ENCODE measurements at places on chromosomes 1 and 21.
A peak's percentile ranks its signal among the peaks of the same experiment; 100 is the strongest.

- H3K4me3 ChIP-seq = no peak overlapping the region
- H3K36me3 ChIP-seq = no peaks in the 10 kb centered on the region
- DNase-seq = no peak
- H3K4me1 ChIP-seq = no peaks in the 10 kb centered on the region
- H3K27ac ChIP-seq = no peak overlapping the region
- H3K27me3 ChIP-seq = no peaks in the 10 kb centered on the region
Measured at GRCh38 chr1:86356247-86356646, 39.9 kb downstream of the ODF2L start.

DNA sequence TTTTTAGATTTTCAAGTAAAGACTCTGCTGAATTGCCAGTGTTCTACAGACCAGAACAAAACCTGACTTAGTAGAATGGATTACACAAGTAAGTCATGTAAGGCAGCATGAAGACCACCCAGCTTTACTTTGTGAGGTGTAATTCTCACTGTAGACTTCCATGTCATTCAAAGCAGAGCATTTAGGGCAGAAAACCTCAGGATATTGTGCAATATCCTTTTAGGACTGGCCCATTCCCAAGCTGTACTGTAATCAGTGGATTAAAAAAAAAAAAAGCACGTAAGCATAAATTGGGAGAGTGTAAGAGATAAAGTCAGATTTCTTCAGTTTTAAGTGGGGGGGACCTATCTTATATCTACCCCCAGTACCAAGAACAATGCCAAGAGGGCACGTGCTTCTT, 380.5 kb upstream of the PRMT6 start:
- H3K4me1 ChIP-seq = no peaks in the 10 kb centered on the region
- H3K27ac ChIP-seq = no peak overlapping the region
- DNase-seq = no peak
- H3K36me3 ChIP-seq = no peaks in the 10 kb centered on the region
- no peak overlapping the region for H3K4me3 ChIP-seq
- no peaks in the 10 kb centered on the region for H3K27me3 ChIP-seq

DNA sequence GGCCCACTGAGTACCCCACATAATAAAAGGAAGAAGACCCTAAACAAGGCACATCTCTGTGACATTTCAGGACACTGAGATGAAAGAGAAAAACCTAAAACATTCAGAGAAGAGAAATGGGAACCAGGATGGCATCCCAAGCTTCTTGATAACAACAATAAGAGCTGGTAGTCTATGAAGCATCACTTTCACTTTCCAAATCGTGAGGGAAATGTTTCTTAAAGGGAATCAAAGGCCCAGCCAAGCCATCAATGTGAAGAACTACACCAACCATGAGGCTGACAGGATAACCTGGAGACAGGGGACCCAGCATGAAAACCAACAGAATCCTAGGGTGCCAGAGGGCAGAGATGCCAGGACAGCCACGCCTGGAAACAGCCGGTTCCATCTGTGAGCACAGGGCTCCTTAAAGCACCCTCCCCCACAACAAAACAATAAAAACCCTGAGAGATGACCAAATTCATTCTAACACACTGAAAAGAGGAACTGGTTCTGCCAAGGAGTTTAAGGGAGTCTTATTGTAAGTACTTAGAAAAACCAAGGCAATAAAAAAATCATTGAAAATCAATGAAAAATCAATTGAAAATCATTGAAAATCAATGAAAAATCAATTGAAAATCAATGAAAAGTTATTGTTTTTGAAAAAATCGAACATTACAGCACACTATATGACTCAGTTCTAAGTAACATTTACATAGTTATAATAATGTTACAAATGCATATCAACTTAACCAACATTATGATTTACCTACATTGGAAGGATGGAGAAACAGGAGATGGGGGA, 141.5 kb upstream of the ERG start:
- DNase-seq = no peak
- no peaks in the 10 kb centered on the region for H3K36me3 ChIP-seq
- no peaks in the 10 kb centered on the region for H3K27me3 ChIP-seq
- no peak overlapping the region for H3K4me3 ChIP-seq

- H3K4me3 ChIP-seq = no peak overlapping the region
- no peaks in the 10 kb centered on the region for H3K27me3 ChIP-seq
- no peaks in the 10 kb centered on the region for H3K4me1 ChIP-seq
- DNase-seq = peak; percentile 10
Measured at GRCh38 chr1:109759513-109760334, 4.0 kb downstream of the EPS8L3 start.

DNA sequence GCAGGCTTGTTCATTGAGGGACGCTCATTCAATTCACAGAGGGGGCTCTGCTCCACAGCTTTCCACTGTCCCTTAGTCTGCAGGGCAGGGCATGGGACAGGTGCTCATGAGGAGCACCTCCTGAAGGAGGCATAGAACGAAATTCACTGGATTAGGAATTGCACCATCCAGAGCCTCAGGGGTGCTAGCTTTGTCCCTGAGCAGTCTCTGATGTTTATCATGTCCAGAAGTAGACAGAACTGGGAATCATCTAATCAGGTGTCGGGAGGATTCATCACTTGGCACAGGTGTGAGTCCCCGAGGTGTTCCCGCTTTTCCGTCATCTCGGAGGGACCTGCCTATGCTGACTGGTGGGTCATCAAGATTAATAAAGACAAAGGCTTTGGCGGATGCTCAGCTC, 321.4 kb downstream of the AJAP1 start:
- H3K27ac ChIP-seq = no peak overlapping the region

GRCh38 chr1:36070349-36070748, 13.5 kb upstream of the TEKT2 start:
- no peaks in the 10 kb centered on the region for H3K4me1 ChIP-seq
- no peaks in the 10 kb centered on the region for H3K36me3 ChIP-seq
- H3K27me3 ChIP-seq = no peaks in the 10 kb centered on the region
- no peak overlapping the region for H3K27ac ChIP-seq
- DNase-seq = no peak
- H3K4me3 ChIP-seq = no peak overlapping the region

DNA sequence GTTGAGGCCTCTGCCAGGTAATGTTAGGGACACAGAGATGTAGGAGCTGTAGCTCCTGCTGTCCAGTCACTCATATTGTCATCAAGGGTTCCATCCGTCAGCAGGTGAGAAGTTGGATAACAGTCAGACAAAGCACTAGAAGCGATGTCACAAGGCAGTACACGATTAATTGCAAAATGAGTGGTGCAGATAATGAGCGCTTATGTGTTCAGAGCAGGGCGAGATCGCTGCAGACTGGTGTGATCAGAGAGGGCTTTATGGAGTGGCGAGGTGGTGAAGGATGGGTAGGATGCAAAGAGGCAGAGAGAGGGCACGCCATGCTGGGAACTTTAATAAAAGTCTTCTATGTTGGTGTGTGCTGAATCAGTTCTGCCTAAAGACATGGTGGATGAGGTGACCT, 8.8 kb downstream of the TMCC2 start:
- H3K27ac ChIP-seq = no peak overlapping the region
- H3K36me3 ChIP-seq = no peaks in the 10 kb centered on the region
- DNase-seq = no peak

DNA sequence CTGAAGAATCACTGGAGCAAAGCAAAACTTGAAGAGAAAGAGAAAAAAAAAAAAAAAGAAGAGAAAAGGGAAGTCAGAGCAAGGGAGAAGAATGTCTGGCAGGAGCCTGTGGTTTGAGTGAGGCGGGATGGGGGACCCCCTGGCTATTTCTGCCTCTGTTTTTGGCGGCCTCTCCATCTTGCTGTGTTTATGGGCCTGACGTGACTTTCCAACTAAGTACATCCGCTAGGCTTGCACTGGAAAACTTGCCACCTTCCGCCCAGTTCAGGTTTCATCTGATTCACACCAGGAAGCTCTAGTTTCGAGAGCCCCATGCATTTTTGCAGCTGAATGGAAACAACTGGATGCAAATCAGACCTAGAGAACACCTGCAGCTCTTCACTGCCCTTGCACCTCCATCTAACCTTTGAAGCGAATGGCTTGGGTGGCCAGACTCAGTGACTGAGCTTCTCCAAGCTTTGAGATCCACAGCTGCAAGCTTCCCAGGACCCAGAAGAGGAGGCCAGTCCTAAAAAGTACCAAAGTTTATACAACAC, 28.0 kb downstream of the TBX15 start:
- no peak overlapping the region for H3K27ac ChIP-seq
- DNase-seq = no peak
- no peaks in the 10 kb centered on the region for H3K4me1 ChIP-seq
- no peaks in the 10 kb centered on the region for H3K36me3 ChIP-seq
- no peaks in the 10 kb centered on the region for H3K27me3 ChIP-seq

DNA sequence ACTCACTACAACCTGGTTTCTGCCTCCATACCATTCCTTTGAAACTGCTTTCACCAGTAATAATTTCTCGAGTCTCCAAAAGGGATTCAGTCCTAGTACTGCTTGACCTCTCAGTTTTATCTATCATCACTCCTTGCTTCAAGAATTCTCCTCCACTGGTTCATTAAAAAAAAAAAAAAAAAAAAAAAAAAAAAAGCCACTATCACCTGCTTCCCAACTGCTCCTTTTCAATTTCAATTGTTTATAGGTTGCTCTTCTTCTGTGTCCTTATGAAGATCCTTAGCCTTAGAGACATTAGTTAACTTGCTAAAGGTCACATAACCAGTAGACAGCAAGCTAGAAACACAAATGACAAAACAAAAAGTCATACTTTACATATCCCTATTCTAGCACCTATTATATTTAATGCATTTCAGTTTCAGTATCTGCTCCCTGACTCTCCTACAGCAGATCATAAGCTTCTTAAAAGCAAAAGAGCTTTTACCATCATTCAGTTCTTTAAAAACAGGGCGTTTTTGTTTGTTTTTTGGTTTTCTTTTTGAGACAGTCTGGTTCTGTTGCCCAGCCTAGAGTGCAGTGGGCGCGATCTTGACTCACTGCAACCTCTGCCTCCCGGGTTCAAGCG, 7.1 kb downstream of the NRDC start:
- no peaks in the 10 kb centered on the region for H3K4me1 ChIP-seq
- H3K36me3 ChIP-seq = no peaks in the 10 kb centered on the region
- H3K4me3 ChIP-seq = no peak overlapping the region
- no peak for DNase-seq

DNA sequence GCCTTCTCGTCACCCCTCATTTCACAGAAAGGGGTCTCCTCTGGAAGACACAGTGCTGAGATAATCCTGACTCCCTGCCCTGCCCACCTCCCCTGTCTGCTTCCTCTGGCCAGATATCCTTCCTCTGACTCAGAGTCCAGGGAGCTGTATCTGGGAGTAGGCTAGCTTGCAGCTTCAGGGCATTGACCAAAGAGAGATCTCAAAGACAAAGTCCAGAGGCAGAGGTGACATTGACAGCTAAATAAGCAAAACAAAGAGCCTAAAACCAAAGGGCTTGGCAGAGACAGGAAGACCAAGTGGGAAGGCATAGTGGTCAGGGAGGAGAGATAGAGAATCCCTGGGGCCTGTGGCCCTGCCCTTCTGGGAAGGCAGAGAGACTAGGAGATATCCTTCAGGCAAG, 64.9 kb downstream of the TNR start:
- no peak overlapping the region for H3K27ac ChIP-seq
- H3K36me3 ChIP-seq = no peaks in the 10 kb centered on the region
- no peak for DNase-seq
- no peaks in the 10 kb centered on the region for H3K4me1 ChIP-seq
- no peak overlapping the region for H3K4me3 ChIP-seq

DNA sequence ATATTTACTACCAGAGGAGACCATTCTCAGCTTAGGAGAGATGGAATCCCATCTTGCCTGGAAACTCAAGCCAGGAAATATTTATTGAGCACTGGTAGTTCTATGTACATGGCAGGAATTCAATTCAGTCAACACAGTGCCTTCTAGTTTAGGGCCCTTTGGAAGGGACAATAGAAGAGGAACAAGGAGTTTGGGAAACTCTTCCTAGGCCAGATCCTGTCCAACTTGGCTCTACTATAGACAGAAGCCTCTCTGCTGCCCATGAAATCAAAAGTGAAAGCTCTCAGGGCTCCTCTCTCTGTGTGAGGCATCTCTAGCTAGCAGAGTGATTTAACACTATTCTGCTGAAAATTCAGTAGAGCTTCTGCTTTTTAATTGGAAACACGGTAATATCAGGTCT, 244.6 kb upstream of the MAP1LC3C start:
- H3K4me1 ChIP-seq = no peaks in the 10 kb centered on the region
- H3K27ac ChIP-seq = no peak overlapping the region
- H3K27me3 ChIP-seq = no peaks in the 10 kb centered on the region

- no peaks in the 10 kb centered on the region for H3K36me3 ChIP-seq
- no peak overlapping the region for H3K27ac ChIP-seq
- no peak overlapping the region for H3K4me3 ChIP-seq
Measured at GRCh38 chr1:219171192-219171935, 2.3 kb upstream of the LYPLAL1 start.

GRCh38 chr1:211133836-211134669, at the start of gene KCNH1:
TSS of gene KCNH1 (minus strand) at chr1:211134148. CDS start at chr1:211133945, 203 bp downstream.
- peak within 1 kb of the TSS; percentile 32 for H3K4me3 ChIP-seq
- no peaks in the 10 kb centered on the region for H3K36me3 ChIP-seq
- no peaks in the 10 kb centered on the region for H3K27me3 ChIP-seq
- peak; percentile 41 for DNase-seq

- no peaks in the 10 kb centered on the region for H3K27me3 ChIP-seq
- no peak overlapping the region for H3K27ac ChIP-seq
- no peak for DNase-seq
- H3K4me3 ChIP-seq = no peak overlapping the region
- H3K36me3 ChIP-seq = no peaks in the 10 kb centered on the region
- no peaks in the 10 kb centered on the region for H3K4me1 ChIP-seq
Measured at GRCh38 chr1:64092851-64093371, 110.5 kb upstream of the UBE2U start.
